ENCODE measurements at places on chromosomes 6 and 20.

- no peak for DNase-seq
These were observed 114.5 kb downstream of the TOX2 start for GRCh38 chr20:44028868-44029847.

DNA sequence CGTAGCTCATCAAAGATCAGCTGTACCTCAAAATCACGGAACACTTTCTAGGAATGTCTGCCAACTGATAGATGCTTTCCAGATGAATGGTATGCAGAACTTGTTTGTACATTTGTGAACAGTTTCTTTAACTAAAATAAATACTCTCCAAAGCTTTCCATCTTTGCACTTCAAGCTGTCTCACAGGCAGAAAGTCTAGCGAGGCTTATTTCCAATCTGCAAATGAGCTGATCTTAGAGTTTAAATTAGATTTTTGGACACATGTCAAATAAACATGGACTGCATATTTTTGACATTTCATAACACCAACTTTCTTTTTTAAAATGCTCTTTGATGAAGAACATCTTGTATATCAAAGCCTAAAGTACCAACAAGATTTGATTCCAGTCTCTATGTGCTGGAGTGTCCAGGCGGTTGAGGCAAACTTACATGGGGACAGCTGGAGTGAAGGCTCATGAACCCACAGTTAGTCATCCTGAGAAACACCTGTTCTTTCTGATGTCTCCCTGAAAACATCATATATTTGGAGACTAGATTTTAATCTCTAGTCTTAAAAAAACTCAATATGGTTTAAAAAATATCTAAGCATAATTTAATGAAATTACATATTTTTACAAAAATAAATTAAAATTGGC is 268.6 kb upstream of the AGPAT4 start:
- no peak for DNase-seq

DNA sequence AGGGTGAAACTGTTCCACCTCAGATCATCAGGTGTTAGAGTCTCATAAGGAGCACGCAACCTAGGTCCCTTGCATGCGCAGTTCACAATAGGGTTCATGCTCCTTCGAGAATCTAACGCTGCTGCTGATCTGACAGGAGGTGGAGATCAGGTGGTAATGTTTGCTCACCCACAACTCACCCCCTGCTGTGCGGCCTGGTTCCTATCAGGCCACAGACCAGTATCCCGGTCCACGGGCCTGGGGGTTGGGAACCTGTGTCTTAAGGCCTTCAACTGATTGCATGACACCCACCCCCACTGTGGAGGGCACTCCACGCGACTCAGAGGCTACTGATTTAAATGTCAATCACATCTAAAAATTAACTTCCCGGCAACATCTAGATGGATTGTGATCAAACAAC is 411.2 kb upstream of the SULF2 start:
- DNase-seq = no peak

GRCh38 chr6:159463119-159463829 is 229.8 kb downstream of the SOD2 start:
- DNase-seq = no peak

- DNase-seq = no peak
These were observed 501.4 kb downstream of the PREX1 start for GRCh38 chr20:48326434-48326691.

DNA sequence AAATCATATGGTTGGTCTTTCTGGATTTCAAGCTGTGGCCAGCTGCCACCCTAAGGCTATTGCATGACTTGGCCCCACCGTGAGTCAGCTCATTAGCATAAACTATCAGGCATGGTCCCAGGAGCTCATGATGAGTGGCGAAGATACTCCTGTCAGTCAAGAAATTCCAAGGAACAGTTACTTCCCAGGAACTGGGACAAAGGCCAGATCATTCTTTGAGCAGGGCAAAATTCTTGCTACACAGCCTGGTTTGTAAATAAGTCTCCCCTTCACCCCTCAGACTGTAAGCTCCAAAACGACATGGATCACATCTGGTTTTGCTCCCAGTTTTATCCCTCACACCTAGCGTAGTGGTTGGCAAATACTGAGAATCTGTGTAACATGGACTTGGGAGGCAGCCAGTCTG is 33.0 kb upstream of the KIAA1586 start:
- DNase-seq = no peak

DNA sequence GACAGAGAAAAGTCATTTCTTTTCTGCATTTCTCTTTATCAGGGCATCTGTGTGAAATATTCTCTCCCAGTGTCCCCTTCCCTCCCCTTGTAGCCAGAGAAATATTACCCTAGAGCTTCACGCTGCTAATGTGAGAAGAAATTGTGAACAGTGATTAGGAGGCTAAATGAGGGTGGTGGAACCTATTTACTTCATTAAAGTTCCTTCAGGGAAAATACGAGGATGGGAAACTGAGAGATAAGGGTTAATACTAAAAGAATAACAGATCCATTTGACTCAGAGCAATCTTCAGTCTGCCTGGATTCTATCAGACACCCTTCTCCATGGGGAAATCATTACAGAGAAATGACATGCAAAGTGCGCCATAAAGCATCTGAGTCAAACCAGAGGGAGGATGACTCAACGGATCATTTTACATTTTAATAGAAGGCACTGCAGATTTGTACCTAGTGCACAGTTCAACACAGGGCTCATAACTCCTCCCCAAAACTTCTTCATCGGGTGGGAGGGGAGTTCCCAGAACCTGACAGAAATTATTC is 131.3 kb downstream of the GJA10 start:
- DNase-seq = no peak

DNA sequence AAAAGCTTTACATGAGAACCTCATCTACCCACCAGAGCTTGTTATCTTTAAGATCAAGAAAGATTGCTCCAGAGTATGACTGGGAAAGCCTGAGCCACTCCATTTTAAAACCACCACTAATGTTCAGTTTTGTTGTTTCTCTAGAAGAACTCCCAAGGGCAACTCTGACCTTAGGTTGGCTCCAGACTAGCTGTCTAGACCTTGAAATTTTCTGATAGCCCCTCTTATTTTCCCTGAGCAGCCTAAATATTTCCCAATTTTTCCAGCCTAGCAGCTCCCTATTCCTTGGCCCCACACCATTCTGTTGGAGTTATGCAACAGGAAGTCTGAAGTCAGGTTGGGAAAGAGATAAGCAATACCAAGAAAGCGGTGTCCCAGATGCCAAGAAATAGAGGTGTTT is 84.6 kb upstream of the TCF21 start:
- no peak for DNase-seq

GRCh38 chr6:131787079-131787478 is 20.7 kb upstream of the ENPP1 start:
- DNase-seq = no peak

DNA sequence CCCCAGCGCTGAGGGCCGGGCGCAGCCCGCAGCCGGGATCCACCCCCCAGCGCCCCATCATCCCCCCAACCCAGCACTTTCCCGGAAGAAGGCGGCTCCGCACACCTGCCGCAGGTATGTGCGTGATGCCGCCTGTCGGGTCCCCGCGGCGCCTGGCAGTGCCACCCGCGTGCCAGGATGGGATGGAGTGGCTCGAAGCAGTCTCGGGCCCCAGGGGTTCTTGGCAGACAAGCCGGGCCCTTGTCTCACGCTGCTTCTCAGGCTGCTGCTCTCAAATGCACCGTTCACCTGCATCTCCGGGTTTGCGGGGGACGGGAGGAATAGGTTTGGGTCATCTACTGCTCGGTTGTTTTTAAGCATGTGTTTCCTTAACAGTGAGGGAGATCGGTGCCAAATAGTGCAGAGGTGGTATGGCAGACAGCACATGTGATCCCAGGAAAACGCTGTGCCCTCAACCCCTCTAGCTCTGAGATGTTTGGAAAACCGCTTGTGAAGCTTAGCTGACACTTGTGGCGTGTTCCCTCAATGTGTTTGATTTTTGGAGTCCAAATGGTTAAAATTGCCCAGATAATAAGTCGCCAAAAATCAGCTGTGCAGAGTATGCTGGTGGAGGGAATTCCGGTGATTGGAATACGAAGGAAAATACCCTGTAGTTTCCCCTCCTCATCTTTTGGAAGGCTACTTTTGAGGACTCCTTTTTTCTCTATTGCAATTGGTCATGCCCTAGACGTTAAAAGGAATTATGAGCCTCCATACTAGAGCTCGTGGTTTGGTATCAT is 926 bp downstream of the MYLIP start:
- peak; percentile 77 for DNase-seq

DNA sequence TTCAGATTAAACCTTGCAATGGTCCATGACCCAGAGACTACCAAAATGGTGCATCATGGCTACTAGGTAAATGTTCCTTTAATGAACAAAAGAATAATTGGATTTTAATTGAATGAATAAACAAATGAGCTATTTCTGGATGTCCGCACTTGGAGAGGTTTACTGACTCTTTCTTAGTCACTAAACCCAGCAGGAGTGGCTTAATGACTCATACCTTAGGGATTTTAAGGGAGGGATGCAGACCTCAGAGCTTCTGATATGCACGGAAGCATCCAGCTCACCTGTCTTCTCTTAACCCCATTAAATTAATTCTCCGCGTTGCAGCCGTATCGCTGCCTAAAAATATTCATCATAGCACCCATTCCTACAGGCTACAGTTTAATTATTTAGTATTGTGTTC is 970.0 kb upstream of the SLC35B3 start:
- no peak for DNase-seq

DNA sequence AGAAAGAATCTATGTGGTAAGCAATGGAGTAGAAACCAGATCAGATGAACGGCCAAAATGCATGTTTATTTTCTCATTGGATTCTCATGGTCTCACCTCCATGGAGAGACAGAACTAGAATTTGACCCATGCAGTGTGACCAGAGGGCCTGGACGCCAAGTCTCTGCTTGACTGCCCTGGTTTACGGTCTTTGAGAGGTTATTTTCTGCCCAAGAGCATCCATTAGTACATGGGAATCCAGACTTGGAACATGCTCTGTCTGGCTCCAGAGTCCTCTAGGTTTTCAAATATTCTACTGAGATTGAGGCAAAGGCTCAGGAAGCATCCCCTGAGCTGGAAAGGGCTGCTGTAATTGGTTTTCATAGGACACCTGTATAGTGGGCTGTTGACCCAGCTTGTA is 45.5 kb upstream of the UST start:
- DNase-seq = no peak

- DNase-seq = no peak
These were observed 300.0 kb downstream of the ZFAND3 start for GRCh38 chr6:38119516-38119915.
